Activated CD8-positive, alpha-beta memory T cell treated with anti-CD3 and anti-CD28 coated beads, Interleukin-2, amount 50 U/mL, for 4 hours (primary cell): ENCODE measurements at places on chromosomes 7 and 10.

DNA sequence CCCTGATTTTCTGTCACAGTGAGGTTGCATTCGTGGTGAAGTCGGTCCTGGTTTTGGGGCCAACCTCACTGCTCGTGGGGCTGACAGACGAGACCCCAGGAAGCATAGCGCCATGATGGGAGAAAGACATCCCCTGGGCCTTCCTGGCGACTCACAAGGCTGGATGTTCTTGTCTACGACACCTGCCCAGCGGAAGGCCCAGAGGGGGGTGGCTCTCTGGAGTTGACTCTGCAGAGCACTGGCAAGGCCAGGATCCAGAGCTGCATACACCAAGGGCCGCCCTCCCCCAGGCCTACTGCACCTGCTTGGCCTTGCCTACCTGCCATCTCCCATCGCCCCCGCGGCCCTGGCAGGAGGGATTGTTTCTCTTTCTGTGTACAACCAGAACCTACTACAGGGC is 608.9 kb downstream of the PTPRN2 start:
- DNase-seq = no peak

GRCh38 chr10:114350751-114351150 is 53.6 kb downstream of the AFAP1L2 start:
- no peak for DNase-seq

GRCh38 chr10:13719425-13719824 is 132.7 kb downstream of the PRPF18 start:
- no peak for DNase-seq

GRCh38 chr10:119333146-119333792 is 125.9 kb downstream of the GRK5 start:
- DNase-seq = peak; percentile 71

DNA sequence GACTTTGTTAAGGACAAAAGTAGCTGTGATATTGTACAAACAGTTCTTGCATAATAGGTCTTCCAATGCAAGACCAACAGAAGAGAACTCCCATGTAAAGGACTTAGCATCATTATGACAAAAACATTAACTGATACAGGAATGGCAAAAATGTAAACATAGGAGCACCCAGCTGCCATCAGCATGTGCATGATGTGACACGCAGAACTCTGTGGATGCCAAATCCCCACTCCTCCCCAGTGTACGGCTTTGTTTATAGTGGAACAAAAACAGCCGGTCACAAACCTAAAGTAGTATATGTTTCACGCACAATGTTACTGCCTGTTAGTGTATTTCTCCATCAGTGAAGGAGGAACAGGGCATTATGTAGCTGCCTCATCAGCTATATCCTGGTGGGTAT is 316.0 kb upstream of the AOAH start:
- DNase-seq = no peak

GRCh38 chr10:113780681-113781250 is 29.3 kb downstream of the PLEKHS1 start:
- DNase-seq = no peak

- no peak for DNase-seq
Observed at GRCh38 chr10:83354456-83354855, 784.9 kb upstream of the GHITM start.

- no peak for DNase-seq
Observed at GRCh38 chr7:64691831-64692230, 25.9 kb downstream of the ZNF107 start.

DNA sequence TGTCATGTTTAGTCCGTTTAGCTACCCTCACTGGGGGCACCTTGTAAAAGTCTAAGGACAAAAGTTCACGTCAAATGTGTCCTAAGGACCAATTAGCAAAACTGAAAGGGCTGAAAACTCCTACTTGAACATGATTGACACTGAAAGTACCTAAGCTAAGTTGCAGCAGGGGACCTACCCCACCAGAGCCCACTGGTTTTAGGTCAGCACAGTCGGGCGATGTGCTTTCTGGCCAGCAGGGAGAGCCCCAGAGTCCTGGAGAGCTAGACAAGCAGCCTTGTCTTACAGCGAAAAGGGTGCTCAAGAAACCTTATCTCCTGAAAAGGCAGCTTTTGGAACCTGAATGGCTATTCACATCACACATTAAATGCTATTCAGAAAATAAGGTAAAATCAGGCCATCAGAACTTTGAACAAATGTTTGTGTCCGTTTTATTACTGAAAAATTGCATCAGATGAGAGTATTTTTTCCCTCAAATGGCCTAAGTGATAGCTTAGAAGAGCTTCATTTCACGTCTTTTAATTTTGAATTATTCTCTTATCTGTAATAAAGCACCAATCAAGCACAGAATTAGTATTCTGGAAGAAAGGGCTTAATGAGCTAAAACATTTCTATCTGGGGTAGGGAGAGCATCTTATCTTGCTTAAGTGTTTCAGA is 52.2 kb upstream of the MKI67 start:
- DNase-seq = peak; percentile 40

DNA sequence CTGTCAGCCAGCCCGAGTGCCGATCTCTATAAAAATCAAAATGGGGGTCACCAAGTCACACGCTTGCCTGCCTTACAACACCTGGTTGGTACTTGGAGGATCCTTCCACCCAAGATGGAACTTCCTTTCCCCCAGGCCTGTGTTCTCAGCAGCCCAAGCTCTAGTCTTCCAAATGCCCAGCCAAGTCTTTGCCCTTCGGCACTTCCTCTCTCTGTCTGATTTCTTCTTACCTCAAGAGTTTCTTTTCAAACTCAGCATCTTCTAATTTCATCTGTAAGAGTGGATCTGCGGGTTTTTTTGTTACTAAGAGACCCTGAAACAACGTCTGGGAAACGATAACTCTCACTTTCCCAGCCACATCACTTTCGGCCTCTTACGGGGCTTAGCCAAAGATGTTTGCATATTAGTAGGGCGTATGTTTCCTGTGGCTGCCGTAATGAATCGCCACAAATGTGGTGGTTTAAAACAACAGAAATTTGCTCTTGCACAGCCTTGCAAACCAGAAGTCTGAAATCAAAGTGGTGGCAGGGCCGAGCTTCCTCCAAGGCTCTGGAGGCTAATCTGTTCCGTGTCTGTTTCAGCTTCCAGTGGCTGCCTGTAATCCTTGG is 219.9 kb downstream of the TCF7L2 start:
- DNase-seq = no peak

- no peak for DNase-seq
Observed at GRCh38 chr10:36515319-36515718, 610.1 kb upstream of the ANKRD30A start.

- no peak for DNase-seq
Observed at GRCh38 chr7:16205466-16205865, 215.9 kb downstream of the CRPPA start.

DNA sequence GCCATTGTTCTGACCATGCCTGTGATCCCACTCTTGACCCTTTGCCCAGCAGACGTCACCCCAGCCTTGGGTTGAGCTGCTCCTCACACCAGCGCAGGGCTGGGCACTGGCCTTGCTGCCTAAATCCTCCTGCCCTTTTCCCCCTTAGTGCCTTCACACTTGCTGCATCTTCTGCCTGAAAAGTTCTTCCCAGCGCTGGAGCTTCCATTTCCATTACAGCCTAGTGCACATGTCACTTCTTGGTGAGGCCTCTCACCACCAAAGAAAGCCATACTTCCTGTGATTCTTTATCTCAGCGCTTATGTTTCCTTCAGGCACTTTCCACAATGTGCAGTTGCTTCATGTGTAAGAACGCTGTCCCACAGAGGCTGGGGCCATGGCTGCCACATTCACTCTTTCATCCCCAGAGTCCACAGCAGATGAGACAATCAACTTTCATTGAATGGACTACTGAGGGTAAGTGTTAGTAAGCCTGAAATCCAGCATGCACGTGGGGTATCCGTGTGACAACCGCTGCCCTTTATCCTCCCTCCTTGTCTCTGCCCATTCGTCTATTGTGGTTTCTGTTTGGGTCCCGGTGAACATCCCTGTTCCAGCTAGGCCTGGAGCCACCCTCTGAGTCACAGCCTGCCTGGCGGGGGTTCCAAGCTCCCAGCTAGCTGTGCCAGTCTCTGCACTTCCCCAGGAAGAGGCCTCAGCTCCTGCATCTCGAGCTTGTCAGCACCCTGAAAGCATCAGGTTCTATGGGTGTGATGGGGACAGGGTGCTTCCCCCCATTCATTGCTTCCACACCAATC is 37.3 kb downstream of the ADRA2A start:
- no peak for DNase-seq

GRCh38 chr10:96208271-96208670 is 63.1 kb downstream of the BLNK start:
- DNase-seq = no peak
